ENCODE measurements at places on chromosomes 2 and 18.

- no peak for DNase-seq
These were observed 278.2 kb downstream of the IKZF2 start for GRCh38 chr2:212873256-212873655.

DNA sequence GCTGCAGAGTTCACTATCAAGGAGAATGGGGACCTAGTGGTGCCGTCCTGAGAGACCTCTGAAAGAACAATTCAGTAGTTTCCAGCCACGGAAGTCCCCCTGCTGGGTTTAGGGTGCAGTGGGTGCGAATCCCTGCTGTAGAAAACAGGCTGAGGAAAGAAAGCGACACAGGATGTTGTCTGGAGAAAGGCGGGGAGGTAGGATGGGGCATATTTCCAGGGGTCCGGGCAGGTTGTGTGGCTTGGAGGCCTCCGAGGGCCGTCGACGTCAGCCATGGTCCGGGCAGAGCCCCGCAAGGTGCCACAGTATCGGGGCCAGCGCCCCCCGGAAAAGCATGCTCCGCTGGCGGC, 807 bp upstream of the CREB1 start:
- DNase-seq = no peak

DNA sequence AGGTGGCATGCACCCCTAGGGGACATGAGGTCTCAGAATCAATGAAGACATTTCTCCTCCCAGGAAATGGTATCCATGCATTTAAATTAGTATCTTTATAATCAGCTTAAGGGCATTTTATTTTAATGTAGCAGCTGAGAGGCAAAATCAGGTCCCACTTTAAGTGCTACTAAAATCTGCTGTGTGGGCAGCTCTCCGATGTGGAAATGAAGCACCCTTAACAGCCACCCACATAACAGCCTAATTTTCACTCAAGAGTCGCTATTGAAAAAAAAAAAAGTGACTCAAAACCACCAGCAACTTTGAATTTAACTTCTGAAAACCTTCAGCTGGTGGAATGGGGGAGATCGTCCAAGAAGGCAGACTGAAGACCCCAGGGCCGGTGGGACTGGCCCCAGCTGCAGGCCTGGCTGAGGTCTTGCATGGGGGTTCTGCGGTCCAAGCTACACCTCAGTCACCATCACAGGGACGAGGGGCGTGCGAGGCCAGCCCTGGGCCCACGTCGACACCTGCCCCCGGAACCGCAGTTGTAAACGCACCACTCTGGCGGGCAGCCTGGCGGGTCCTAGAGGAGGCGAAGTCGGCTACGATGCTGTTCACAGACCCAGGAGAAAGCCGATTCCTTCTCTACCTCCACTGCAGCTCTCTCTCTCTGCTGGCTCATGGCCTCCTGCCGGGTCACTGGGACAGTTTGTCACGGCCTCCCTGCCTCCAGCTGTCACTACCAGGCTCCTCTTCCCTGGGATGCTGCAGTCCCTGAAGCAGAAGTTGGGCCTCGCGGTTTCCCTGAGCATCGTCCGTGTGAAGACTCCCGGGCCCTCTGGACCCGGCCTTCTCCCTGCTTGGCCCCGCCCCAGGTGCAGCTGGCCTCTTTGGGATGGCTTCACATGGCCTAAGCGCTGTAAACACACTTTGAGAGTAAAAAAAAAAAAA, 111.9 kb downstream of the KCNF1 start:
- no peak for DNase-seq

DNA sequence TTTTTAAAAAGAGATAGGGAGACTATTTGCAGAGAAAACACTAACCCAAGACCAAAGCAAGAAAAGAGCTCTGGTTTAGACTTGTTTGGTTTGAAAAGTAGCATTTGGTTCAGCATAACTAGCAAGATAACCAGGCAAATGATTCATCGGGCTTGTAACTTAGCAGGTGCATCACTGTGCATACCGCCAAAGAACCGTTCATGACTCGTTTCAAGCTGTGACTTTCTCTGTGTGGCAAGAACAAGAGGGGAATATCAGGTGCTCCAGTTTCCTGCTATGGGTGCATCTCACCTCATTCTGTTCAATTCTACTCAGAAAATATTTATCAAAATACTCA, 244.9 kb downstream of the ETAA1 start:
- no peak for DNase-seq

DNA sequence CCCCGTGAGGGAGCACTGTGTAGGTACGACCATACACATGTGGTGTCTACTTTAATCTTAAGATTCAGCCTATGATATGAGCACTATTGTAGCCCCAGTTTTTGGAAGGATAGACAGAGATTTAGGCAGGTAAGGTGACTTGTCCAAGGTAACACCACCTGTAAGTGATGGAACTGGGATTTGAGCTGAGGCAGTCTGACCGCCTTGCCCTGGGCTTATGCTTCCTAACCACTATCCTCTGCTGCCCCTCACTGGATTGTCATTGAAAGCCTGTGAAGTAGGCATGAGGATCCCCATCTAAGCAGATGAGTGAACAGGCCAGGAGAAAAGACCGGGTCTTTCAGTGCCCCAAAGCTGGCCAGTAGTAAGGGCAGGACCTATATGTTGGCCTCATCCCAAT, 343.8 kb downstream of the CYRIA start:
- no peak for DNase-seq

- no peak for DNase-seq
These were observed 9.6 kb downstream of the COL6A3 start for GRCh38 chr2:237404413-237404812.

GRCh38 chr18:52216666-52217065, 123.3 kb upstream of the DCC start:
- no peak for DNase-seq

GRCh38 chr18:76274468-76275289, 220.4 kb downstream of the ZNF516 start:
- peak; percentile 21 for DNase-seq

DNA sequence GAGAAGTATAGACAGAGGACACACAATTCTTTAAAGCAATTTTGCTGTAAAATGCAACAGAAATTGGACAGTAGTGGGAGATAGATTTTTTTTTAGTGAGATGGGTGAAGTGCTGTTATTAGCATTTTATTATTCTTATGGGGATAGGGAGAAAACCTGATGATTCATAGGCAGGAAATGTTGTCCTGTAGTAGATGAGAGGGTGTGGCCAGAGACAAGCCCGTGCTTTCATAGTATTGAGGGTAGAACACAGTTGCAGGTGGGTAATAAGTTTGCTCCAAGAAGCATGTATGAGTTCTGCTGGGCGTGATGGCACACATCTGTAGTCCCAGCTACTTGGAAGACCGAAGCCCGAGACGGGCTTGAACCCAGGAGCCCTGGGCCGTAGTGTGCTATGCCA, 128.3 kb upstream of the ARHGAP28 start:
- DNase-seq = no peak

GRCh38 chr2:26982102-26982742, 11.8 kb downstream of the MAPRE3 start:
- peak; percentile 41 for DNase-seq

DNA sequence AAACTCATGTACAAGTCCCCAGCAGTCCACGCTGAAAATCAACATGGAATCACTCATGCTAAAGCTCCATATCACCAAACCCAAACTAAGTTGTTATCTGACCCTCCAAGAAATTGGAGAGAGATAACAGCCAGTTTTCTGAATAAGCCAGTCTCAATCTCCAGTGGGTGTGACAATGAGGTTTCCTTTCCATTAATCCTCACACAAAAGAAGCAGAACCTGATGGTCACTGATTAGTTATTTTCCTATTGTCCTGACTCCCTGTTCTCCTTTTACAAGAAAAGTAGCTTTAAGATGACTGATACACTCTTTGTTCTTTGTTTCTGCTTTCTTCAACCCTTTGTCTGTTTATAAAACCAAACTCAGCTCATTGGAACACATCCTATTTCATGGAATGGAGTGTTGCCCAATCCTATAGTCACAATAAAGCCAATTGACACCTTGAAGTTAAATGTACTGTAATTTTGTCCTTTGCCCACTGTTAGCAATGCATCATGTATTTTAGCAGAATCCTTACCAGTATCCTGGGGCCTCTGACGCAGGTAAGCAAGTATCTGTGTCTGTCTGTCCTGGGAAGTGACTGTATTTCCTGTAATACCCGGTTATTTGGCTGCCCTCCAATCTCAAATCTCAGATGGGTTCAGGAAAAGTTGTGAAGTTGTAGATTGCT, 30.6 kb upstream of the SH3RF3 start:
- DNase-seq = no peak

DNA sequence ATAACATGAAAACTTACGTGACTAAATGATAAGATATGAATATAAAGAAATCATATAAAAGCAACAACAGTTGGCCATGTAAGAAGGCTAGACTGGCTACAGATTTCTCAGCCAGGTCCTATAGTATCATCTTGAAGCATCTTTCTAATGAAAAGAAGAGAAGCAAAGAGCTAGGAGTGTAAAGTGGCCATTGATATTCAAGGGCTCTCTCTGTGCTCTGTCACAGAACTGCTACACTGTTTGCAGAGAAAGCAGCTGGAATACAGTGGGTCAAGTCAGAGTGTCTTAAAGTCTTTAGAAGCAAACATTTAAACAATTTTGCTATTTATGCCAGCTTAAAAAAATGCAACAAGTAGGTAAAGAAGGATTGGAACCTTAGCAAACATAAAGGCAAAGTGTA, 118.8 kb downstream of the SCN9A start:
- DNase-seq = no peak

GRCh38 chr18:45749918-45750689, 26.1 kb downstream of the SLC14A1 start:
- no peak for DNase-seq

- no peak for DNase-seq
These were observed 101.6 kb upstream of the TMEM18 start for GRCh38 chr2:778731-779350.

DNA sequence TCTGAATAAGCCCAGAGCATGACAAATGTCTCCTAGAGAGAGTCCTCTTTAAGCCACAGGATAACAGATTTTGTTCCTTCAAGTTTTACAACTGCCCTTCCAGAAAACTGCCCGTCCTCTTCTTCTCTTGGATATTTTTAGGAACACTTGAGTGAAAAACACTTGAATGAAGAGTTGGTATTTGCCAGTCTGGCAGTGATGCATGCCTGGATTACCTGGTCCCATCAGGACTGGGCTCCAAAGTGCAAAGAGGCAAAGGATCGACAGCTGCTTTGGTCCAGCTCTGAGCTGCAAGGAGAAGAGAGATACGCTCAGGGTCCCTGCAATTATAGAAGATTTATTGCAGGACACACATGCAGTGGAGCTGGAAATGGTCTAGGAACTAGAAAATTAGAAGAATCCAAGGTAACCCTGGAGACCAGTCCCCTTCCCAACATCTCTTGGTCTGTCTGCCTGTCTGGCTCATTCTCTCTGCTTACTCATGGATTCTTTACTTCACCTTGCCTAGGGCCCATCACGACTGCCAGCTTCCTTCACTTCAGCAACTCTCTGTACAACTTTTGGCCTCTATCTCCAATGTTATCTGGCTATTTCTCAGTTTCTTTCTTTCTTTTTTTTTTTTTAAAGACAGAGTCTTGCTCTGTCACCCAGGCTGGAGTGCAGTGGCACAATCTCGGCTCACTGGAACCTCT, 112.1 kb upstream of the SIX2 start:
- no peak for DNase-seq

GRCh38 chr2:186755066-186755465, 61.2 kb downstream of the FAM171B start:
- DNase-seq = no peak

- no peak for DNase-seq
These were observed 26.1 kb downstream of the MPHOSPH10 start for GRCh38 chr2:71156573-71156972.

Measured in nucleus accumbens (tissue), 56 donors.